Tibial nerve (tissue), 4 donors: ENCODE measurements at places on chromosomes 13 and 19. TPM values are rescaled to one million over a fixed set of nuclear protein-coding genes. Genes with fewer than 3 reads are reported as not detected.
A peak's percentile ranks its signal among the peaks of the same experiment; 100 is the strongest.

DNA sequence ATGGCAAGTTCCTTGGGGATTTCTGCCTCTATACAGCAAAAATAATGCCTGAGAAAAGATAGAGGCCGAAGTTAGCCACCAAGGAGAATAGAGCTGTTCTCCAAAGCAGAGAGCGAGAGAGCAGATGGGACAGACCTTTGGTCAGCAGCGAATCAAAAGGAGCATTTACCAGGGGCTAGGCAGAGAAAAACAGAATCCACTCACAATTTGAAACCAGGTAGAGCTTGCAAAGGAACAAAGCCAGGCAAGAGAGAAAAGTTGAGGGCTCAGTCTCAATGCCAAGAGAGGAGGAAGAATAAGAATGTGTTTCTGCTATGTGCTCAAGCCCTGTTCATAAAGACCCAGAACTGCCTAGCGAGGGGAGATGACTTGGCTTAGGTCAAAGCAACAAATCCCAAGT lies 112.8 kb downstream of the DCT start:
- DNase-seq: no peak

DNA sequence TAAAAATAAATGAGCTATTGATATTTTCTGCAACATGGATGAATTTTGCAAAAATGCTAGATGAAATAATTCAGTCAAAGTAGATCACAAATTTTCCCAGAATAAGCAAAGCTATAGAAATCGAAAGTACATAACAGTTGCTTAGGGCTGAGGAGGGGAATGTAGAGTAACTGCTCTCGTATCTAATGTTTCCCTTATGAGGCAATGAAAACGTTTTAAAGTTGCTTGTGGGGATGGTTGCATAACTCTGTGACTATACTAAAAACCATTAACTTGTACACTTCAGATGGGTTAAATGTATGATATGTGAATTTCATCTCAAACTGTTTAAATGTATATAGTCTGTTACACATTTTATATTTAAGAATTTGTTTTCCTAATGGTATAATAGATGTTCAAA lies 231.7 kb downstream of the GGACT start:
- peaks cover 6% of the 10 kb centered on the region for H3K36me3 ChIP-seq
- H3K27me3 ChIP-seq: no peaks in the 10 kb centered on the region
- no peaks in the 10 kb centered on the region for H3K4me1 ChIP-seq
- DNase-seq: no peak
- no peak overlapping the region for H3K4me3 ChIP-seq
- H3K27ac ChIP-seq: no peak overlapping the region

DNA sequence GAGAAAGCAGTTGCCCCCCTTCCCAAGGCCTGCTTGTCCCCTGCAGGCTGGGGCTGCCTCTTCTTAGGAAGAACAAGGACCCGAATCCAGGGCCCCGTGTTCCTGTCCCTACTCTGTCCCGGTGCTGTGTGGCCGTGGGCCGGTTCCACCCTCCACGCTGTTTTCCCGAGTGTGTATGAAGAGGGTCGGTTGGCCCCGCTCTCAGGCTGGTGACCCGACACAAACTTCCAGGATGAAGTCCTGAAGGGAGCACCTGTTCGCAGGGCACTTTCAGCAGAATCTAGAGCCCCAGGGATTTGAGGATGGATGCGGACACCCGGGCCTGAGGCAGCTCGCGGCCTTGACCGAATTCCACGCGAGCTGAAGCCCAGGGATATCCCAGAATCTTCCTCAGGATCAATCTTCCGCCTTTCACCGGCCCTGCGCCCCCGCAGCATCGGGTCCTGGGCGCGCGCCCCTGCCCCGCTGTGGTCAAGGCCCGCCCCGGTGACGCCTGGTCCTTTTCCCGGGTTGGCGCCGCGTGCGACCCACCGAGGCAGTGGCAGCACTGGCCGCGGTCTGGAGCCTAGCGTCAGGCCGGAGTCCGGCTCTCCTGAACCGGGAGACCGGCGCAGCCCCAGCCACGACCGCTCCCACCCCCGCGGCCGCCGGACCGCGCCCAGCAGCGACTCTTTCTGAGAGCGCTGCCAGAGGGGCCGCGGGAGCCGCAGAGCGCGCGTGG lies 528 bp upstream of the CHST8 start:
- H3K27ac ChIP-seq: no peak overlapping the region
- H3K4me1 ChIP-seq: peaks cover 21% of the 10 kb centered on the region
- H3K4me3 ChIP-seq: peak overlapping the region; percentile 51

DNA sequence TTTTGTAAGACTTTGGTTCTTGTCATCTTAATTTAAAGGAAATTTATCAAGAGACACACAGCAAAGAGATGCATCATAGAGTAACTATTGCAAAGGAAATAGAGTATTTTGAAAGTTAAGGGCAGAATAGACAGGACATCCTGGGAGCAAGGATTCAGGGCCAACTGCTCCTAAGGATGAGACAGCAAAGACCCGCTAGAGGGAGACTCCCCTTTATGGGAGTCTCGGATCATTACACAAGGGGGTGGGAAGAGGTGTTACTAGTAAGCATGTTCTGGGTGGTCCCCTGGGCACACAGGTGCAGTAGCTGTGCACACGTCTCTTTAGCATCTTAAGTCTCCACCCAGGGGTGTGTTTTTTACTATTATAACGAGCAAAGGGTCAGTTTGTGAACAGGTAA lies 9.6 kb downstream of the ZSCAN5C start:
- no peak overlapping the region for H3K4me3 ChIP-seq
- DNase-seq: no peak
- H3K27me3 ChIP-seq: no peaks in the 10 kb centered on the region
- H3K27ac ChIP-seq: no peak overlapping the region
- H3K4me1 ChIP-seq: no peaks in the 10 kb centered on the region
- no peaks in the 10 kb centered on the region for H3K36me3 ChIP-seq

DNA sequence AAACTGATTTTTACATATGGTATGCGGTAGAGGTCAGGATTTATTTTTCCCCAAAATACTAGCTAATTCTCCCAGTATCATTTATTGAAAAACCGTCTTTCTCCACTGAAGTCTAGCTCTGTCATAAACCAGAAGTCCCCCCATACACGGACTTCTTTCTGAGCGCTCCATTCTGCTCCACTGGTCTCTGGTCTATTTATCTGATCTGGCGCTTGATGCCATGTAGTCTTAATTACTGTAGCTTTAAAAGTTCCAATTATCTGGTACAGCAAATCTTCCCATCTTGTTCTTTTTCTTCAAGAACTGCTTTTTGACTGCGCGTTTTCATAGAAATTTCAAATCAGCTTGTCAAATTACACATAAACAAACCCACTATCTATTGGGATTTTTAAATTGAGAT lies 13.7 kb downstream of the DCUN1D2 start:
- no peaks in the 10 kb centered on the region for H3K36me3 ChIP-seq
- no peak overlapping the region for H3K27ac ChIP-seq
- DNase-seq: no peak
- no peaks in the 10 kb centered on the region for H3K4me1 ChIP-seq

DNA sequence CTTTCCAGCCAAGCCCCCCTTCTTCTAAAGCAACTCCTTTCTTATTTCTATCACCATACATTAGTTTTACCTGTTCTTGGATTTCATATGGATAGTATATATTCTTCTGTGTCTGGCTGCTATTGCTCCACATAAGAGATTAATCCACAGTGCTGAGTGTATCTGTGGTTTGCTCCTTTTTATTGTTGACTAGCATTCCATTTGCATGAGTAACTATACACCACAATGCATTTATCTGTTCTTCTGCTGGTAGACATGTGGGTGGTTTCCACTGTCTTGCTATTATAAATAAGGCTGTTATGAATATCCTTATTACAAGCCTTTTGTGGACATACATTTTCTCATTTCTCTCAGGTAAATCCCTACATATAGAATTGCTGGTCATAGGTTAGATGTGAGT lies 138.2 kb downstream of the SLC7A1 start:
- no peaks in the 10 kb centered on the region for H3K27me3 ChIP-seq
- H3K4me1 ChIP-seq: no peaks in the 10 kb centered on the region
- no peak overlapping the region for H3K4me3 ChIP-seq
- H3K36me3 ChIP-seq: no peaks in the 10 kb centered on the region
- H3K27ac ChIP-seq: no peak overlapping the region
- DNase-seq: no peak

- no peaks in the 10 kb centered on the region for H3K36me3 ChIP-seq
- no peaks in the 10 kb centered on the region for H3K27me3 ChIP-seq
- no peak for DNase-seq
- no peaks in the 10 kb centered on the region for H3K4me1 ChIP-seq
- H3K4me3 ChIP-seq: no peak overlapping the region
These were observed 19.5 kb downstream of the COMP start for GRCh38 chr19:18771328-18772242.

DNA sequence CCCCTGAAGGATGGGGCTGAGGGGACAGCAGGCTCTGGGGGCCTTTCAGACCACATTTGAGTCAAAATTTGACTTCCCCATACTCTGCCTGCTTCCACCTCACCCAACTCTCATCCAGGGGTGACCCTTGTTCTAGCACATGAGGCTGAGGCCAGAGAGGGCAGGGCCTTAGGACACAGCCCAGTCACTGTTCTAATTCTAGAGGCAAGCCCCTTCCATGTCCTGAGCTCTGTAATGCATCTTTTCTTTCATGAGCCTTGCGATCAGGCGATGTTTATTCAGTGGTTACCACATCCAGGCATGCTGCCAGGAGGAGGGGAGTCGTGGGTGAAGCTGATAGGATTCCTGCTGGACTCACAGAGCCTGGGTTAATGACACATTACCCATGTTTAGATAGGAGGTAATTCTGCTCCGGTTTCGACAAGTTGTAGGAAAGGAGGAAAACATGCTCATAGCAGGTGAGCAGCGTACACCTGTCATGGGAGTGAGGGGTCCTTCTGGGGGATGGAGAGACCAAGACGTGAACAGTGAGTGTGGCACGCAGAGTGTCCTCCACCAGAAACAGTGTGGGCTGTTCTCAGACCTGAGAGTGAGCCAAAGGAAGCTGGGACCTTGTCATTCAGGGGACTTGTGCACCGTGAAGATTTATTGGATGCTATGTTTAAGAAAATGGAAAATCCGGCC lies 9.3 kb downstream of the RPS9 start:
- peak; percentile 95 for DNase-seq
- H3K27me3 ChIP-seq: no peaks in the 10 kb centered on the region
- no peaks in the 10 kb centered on the region for H3K4me1 ChIP-seq
- peak overlapping the region; percentile 49 for H3K27ac ChIP-seq
- no peak overlapping the region for H3K4me3 ChIP-seq
- H3K36me3 ChIP-seq: peaks cover 25% of the 10 kb centered on the region

GRCh38 chr19:45322311-45322710 lies 364 bp downstream of the CKM start:
- no peaks in the 10 kb centered on the region for H3K4me1 ChIP-seq
- DNase-seq: no peak
- no peaks in the 10 kb centered on the region for H3K27me3 ChIP-seq
- no peaks in the 10 kb centered on the region for H3K36me3 ChIP-seq
- no peak overlapping the region for H3K27ac ChIP-seq

- peak overlapping the region; percentile 60 for H3K4me3 ChIP-seq
- H3K4me1 ChIP-seq: peaks cover 52% of the 10 kb centered on the region
- DNase-seq: no peak
- H3K27ac ChIP-seq: peak overlapping the region; percentile 75
- H3K27me3 ChIP-seq: no peaks in the 10 kb centered on the region
These were observed 703 bp downstream of the KLF16 start for GRCh38 chr19:1862424-1863327.

DNA sequence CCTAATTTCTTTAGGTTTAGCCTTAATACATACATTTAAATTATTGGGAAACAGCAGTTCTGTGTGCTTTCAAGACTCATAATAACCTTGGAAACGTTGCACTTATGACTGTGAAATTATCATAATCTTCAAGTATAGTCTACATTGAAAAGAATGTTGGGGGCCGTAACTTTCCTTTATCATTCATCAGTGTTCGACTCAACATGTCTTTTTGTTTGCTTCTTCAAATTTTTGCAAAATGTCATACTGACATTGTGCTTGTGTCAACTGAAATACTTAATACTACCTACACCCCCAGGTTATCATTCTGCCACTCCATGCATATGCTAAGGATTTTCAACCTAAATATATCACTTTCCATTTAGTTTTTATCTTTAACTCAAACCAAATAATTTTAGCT lies 1562.9 kb downstream of the OLFM4 start:
- no peak for DNase-seq
- no peaks in the 10 kb centered on the region for H3K36me3 ChIP-seq
- H3K27ac ChIP-seq: no peak overlapping the region
- no peaks in the 10 kb centered on the region for H3K27me3 ChIP-seq
- H3K4me3 ChIP-seq: no peak overlapping the region
- H3K4me1 ChIP-seq: no peaks in the 10 kb centered on the region

DNA sequence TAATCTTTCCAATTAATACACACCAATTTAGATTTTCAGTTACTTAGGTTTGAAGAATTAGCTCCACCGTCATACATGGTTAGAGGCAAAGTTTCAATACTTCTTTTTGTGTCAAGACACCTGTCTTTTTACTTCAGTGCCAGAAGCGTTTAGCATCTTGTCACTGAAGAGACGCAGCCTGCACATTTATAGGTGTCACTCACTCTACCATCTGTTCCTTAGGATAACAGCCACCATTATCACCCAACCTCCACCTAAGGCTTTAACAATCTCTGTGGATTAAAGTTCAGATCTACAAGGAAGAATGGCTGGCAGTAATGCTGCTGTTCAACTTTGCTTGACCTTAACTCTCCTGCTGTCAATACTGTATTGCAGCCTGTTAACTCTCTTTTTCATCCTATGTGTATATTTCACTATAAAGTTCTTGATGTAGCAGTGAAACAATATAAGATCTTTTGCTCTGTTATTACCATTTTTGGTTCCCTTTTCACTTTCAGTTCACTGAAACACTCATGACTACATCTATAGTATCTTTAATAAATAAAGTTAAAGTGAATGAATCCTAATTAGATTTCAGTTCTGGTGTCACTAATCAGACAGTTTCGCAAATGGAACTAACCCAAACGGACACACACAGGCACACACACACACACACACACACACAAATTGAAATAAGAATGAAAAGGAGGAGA lies 435.6 kb downstream of the PCDH9 start:
- no peak for DNase-seq
- no peaks in the 10 kb centered on the region for H3K36me3 ChIP-seq
- no peak overlapping the region for H3K27ac ChIP-seq

GRCh38 chr13:44710576-44710975 lies 134.4 kb upstream of the TSC22D1 start:
- no peaks in the 10 kb centered on the region for H3K27me3 ChIP-seq
- no peak for DNase-seq

DNA sequence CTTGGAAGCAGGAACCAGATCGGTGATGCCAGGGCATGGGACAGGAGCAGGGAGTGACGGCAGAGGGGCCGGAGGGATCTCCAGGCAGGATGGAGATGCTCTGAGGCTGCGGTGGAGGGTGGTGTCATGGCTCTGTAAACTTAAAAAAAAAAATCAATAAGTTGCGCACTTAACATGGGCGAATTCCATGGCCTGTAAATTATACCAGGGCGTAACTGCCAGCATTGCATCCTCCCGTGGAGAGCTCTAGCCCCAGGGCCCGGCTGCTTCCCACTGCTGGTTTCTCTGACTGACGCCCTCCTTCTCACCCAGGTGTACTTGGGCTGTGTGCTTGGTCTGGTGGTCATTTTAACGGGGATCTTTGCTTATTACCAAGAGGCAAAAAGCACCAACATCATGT lies 8.7 kb downstream of the ATP12A start:
- H3K4me3 ChIP-seq: no peak overlapping the region
- H3K27ac ChIP-seq: no peak overlapping the region
- H3K36me3 ChIP-seq: no peaks in the 10 kb centered on the region
- no peak for DNase-seq
- H3K4me1 ChIP-seq: no peaks in the 10 kb centered on the region
- no peaks in the 10 kb centered on the region for H3K27me3 ChIP-seq

The CNN2 gene
- total RNA-seq: 82.2 TPM

The NCAN gene
- not detected for total RNA-seq

The CACNG6 gene
- not detected for total RNA-seq

The PROZ gene
- total RNA-seq: not detected

The SGCG gene
- 1.7 TPM for total RNA-seq

The EDNRB gene
- 20.1 TPM for total RNA-seq

The UHRF1 gene
- 2.9 TPM for total RNA-seq

The VAV1 gene
- total RNA-seq: 7.5 TPM

The NLRP5 gene
- not detected for total RNA-seq

The DAND5 gene
- total RNA-seq: not detected

The SHC2 gene
- total RNA-seq: 13.5 TPM

The PABPC3 gene
- total RNA-seq: not detected
